ENCODE measurements at places on chromosomes 11 and 22. TPM values are rescaled to one million over a fixed set of nuclear protein-coding genes. Genes with fewer than 3 reads are reported as not detected.

BTG4 gene
- total RNA-seq: 0.23 TPM

NCF4 gene
- total RNA-seq: 8.5 TPM

DNA sequence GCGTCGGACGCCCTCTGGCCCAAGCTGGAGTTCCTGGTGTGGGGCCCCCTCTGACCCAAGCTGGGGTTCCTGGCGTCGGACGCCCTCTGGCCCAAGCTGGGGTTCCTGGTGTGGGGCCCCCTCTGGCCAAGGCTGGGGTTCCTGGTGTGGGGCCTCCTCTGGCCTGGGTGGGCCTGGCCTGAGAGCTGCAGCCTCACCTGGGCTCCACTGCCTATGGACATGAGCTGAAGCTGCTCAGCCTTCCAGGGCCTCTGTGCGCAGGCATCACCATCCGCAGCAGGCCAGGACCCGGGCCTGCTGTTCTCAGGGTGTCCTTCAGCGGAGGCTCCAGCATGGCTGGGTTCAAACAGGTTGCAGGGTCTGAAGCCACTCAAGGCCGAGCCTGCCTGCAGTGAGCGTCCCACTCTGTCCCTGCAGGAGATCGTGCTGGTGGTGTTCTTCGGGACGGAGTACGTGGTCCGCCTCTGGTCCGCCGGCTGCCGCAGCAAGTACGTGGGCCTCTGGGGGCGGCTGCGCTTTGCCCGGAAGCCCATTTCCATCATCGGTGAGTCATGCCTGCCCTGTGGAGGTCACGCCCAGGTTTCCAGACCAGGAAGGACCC lies 125.5 kb downstream of the KCNQ1 start:
- no peak overlapping the region for H3K27ac ChIP-seq
- H3K36me3 ChIP-seq: no peaks in the 10 kb centered on the region
- no peak for DNase-seq
- no peak overlapping the region for H3K4me3 ChIP-seq

DNA sequence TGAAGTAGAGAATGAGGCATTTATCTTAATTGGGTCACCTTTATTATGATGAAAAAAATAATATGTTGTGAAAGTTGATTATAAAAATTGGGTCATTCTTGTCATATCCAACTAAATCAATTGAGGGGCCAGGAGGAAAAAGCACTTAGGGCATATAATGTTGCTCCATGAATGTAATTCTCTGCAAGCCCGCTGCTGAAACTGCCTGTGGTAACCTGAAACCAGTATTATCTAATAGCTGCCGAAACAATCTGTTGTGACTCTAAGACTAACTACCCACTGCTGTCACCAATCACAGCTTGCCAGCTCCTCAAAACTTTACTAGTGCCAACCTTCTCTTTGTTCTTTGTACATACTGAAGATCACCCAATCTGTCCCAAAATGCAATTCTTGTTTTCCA lies 115.8 kb downstream of the ATG16L2 start:
- no peak overlapping the region for H3K4me3 ChIP-seq
- H3K4me1 ChIP-seq: peaks cover 4% of the 10 kb centered on the region
- no peaks in the 10 kb centered on the region for H3K27me3 ChIP-seq
- DNase-seq: no peak
- no peaks in the 10 kb centered on the region for H3K36me3 ChIP-seq
- H3K27ac ChIP-seq: no peak overlapping the region

- no peak overlapping the region for H3K27ac ChIP-seq
- no peaks in the 10 kb centered on the region for H3K36me3 ChIP-seq
- no peaks in the 10 kb centered on the region for H3K27me3 ChIP-seq
- DNase-seq: no peak
- peaks cover 64% of the 10 kb centered on the region for H3K4me1 ChIP-seq
Measured at GRCh38 chr11:117071344-117071787, 26.9 kb downstream of the SIK3 start.

DNA sequence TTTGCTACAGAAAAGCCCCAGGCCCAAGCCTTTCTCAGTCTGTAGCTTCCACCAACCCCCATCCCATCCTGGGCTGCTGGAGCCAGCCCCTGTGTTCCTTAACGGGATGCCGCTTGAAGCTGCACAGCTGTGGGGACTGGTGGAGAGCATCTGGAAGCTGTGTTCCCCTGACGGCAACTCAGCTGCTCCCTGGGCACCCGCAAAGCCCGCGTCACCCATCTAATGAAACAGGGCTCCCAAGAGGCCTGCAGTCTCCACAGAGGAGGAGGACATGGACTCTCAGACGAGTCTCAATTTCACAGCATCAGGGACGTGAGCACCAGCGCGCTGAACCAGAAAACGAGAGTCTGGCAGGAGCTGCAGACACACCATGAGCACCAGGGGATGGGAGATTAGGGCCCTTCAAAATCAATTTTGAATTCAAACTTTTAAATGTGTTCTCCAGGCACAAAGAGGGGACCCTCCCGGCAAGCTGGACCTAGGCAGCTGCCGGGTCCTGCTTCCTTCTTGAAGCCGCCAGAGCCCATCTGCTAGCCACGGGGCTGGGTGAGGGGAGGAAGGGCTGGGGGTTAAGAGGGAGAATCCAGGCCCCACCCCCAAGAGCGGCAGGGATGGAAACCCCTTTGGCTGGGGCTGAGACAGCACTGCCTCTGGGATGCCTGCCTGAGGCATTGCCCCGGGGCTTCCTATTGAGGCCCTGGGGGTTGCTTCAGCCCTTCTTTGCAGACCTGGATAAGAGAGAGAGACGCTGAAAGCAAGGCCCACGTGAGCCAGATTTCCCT lies 21.0 kb downstream of the LMO1 start:
- peaks cover 7% of the 10 kb centered on the region for H3K27me3 ChIP-seq
- no peak for DNase-seq
- no peaks in the 10 kb centered on the region for H3K4me1 ChIP-seq
- H3K36me3 ChIP-seq: no peaks in the 10 kb centered on the region
- no peak overlapping the region for H3K4me3 ChIP-seq

DNA sequence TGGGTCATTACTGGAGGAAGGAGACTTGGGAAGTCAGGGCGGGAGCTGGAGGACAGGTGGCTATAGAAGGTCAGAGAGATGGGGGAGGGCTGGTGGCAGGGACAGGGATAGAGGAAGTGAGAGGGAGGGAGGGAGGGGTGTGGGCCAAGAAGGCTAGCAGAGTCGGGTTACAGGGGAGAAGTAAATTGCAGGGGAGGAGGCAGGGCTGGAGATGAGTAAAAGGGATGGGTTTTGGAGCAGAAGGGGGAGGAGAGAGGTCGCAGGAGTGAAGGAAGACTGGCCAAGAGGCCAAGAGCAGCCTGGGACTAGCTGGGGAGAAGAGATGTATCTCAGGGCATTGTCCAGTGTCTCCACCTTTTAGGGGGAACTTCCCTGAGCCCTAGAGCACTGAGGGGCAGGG lies 33.0 kb downstream of the LRRC10B start:
- no peaks in the 10 kb centered on the region for H3K36me3 ChIP-seq
- no peak for DNase-seq
- H3K27ac ChIP-seq: no peak overlapping the region
- H3K4me3 ChIP-seq: no peak overlapping the region

DNA sequence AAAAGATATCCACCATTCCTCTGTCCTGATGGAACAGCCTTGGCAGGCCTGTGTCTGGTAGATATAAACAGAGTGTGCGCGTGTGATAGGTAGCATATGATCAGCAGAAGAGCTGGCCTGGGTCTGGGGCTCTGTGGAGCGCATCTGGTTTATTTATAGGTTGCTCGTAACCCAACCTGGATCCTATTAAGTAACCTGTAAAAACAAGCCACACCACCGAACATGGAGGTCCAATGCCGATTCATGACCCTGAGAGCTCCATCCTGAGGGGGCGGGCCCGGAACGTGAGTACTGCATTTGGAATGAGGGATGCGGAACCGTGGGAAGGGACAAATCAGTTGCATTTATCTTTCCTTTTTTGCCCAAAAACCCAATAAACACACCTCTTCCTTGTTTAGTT lies 31.9 kb upstream of the APOL5 start:
- no peak for DNase-seq
- peaks cover 3% of the 10 kb centered on the region for H3K36me3 ChIP-seq
- no peak overlapping the region for H3K27ac ChIP-seq
- no peak overlapping the region for H3K4me3 ChIP-seq
- no peaks in the 10 kb centered on the region for H3K27me3 ChIP-seq

- no peaks in the 10 kb centered on the region for H3K27me3 ChIP-seq
Measured at GRCh38 chr22:32880505-32880892, 79.0 kb downstream of the TIMP3 start.

DNA sequence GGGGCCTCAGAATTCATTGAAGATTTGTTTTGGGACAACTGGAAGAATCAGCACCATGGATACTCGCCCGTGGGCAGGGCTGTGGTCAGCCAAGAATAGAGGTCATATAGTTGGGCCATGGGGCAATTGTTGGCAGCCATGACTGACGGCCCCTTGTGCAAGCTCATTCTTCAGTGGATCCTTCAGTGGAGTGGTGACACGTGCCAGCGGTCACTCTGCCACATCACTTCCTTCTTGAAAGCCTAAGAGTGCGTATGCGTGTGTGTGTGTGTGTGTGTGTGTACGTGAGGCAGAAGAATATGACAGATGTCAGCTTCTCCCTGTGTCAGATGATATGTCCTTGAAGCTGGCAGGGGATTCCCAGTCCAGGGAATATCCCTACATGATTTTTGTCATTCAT lies 1.8 kb upstream of the IL18BP start:
- no peaks in the 10 kb centered on the region for H3K36me3 ChIP-seq
- peaks cover 22% of the 10 kb centered on the region for H3K4me1 ChIP-seq
- no peak overlapping the region for H3K27ac ChIP-seq
- H3K27me3 ChIP-seq: no peaks in the 10 kb centered on the region
- no peak overlapping the region for H3K4me3 ChIP-seq

RPS6KA4 gene
- total RNA-seq: 16.6 TPM

GRCh38 chr11:77207618-77208313 lies 79.7 kb downstream of the MYO7A start:
- H3K4me3 ChIP-seq: no peak overlapping the region
- no peak overlapping the region for H3K27ac ChIP-seq
- DNase-seq: no peak
- H3K4me1 ChIP-seq: no peaks in the 10 kb centered on the region
- H3K36me3 ChIP-seq: no peaks in the 10 kb centered on the region

DNA sequence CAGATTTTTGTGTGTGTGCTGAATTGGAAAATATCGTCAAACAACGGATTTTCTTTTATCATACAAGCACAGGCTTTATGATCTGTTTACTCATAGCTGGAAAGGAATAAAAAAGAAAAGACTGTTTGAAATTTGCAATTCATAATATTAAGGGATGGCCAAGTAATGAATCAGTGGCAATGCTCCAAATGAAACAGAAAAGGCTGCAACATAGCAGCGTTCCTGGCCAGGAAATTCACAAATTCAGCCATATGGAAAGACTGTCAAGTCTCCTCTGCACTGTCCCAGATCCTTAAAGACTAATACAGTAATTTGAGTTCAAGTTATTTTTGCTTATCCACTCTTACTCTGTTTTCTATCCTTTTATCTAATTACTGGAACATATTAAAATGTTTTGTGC lies 98.2 kb downstream of the MSANTD4 start:
- no peak overlapping the region for H3K27ac ChIP-seq
- H3K36me3 ChIP-seq: no peaks in the 10 kb centered on the region
- no peaks in the 10 kb centered on the region for H3K27me3 ChIP-seq
- no peak for DNase-seq
- H3K4me3 ChIP-seq: no peak overlapping the region

DNA sequence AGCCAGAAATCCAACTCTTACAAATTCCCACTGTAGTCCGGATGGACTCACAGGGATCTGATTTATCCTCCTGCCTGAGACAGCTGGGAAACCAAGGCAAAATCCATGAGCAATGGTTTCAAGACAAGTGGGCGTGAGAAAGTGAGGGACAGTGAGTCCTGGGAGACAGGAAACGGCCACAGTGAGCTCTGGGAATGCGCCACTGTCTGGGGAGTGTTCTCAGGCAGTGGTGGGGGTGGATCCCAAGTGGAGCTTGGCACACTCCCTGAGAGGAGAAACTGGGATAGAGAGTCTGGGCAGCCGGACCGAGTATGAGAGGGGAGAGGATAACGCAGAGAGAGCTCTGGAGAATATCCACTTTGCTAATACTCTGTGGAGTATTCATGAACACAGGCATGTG lies 9.8 kb downstream of the IL17REL start:
- peaks cover 12% of the 10 kb centered on the region for H3K4me1 ChIP-seq
- H3K4me3 ChIP-seq: no peak overlapping the region
- no peak overlapping the region for H3K27ac ChIP-seq
- peaks cover 2% of the 10 kb centered on the region for H3K36me3 ChIP-seq
- DNase-seq: no peak

DNA sequence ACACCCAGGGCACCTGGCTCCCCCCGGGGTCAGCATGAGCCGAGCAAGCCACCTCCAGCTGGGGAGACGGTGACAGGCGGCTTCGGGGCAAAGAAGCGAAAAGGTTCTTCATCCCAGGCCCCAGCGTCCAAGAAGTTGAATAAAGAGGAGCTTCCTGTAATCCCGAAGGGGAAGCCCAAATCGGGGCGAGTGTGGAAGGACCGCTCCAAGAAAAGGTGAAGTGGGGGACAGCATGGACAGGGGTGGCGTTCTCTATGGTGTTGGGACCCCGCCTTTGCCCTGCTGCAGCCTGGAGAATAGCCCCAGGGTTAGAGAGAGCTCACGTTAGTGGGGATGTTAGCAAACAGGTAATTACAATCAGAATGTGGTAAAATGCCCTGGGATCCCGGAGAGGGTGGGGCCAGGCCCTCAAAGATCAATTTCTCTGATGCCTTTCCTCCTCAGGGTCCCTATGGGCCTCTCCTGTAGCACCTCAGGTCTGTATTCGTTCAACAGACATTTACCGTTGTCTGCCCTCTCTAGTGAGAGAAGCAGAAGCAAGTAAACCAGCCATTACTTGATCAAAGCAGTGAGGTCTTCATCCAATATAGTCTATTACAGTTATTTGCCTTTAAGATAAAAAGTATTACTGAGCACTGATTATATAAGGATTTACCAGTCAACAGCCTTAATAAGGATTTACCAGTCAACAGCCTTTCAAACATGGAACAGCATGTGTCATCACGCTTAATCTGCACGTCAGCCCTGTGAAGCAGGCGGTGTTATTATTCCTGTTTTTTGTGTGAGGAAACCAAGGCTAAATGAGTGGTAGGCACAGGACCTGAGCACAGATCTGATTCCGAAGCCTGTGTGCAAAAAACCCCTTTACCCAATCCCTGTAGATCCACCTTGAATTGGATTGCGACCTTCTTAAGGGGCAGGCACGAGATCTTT lies 1.0 kb downstream of the CCDC86 start:
- H3K4me1 ChIP-seq: peaks cover 37% of the 10 kb centered on the region
- peak overlapping the region; percentile 85 for H3K27ac ChIP-seq

DNA sequence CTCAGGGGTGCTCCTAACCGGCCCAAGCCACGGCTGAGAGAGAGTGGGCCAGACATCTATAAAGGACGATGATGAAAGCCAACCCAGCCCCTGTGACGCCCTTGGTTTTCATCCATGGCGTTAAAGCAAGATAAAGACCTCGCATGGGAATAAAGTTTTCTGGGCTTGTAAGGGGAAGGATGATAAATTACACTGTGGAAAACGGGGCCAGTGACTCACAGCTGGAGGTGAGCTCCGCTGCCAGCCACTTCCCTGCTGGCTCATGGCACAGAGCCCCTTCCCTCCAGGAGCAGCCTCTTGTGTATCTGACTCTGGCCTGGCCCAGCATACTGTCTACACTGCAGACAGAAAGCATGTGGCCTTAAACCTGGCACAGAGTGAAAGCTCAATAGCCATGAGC lies 503.2 kb upstream of the B3GAT1 start:
- H3K27ac ChIP-seq: no peak overlapping the region
- no peak overlapping the region for H3K4me3 ChIP-seq
- H3K4me1 ChIP-seq: no peaks in the 10 kb centered on the region
- DNase-seq: no peak
- H3K27me3 ChIP-seq: peaks cover 21% of the 10 kb centered on the region
